Neural progenitor cell (in vitro differentiated cells): ENCODE measurements at places on chromosomes 2 and 18. TPM values are rescaled to one million over a fixed set of nuclear protein-coding genes. Genes with fewer than 3 reads are reported as not detected.

- H3K36me3 ChIP-seq: no peaks in the 10 kb centered on the region
- no peaks in the 10 kb centered on the region for H3K27me3 ChIP-seq
- DNase-seq: peak; percentile 65
- peak overlapping the region; percentile 38 for H3K27ac ChIP-seq
Measured at GRCh38 chr2:130864830-130865800, 28.4 kb downstream of the ARHGEF4 start.

GRCh38 chr2:147358375-147358774 lies 486.5 kb upstream of the ACVR2A start:
- H3K27ac ChIP-seq: no peak overlapping the region
- no peaks in the 10 kb centered on the region for H3K36me3 ChIP-seq
- no peaks in the 10 kb centered on the region for H3K27me3 ChIP-seq

DNA sequence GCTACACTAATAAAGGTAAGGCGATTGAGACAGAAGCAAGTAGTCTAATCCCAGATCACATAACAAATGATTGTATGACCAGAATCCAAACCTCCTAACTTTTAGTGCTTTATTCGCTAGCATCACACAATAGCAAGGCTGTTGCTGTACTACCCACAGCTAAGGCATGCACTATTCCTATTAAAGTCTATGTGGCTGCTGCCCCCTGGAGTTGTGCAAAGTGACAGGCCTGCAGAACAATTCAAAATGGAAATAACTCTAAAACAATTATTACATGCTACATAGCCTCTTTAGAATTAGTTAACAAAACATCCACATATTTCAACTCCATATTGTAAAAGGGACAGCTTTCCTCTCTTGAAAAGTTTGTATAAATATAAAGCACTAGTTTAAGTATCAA lies 6.0 kb downstream of the ERBB4 start:
- no peaks in the 10 kb centered on the region for H3K36me3 ChIP-seq
- no peak for DNase-seq

DNA sequence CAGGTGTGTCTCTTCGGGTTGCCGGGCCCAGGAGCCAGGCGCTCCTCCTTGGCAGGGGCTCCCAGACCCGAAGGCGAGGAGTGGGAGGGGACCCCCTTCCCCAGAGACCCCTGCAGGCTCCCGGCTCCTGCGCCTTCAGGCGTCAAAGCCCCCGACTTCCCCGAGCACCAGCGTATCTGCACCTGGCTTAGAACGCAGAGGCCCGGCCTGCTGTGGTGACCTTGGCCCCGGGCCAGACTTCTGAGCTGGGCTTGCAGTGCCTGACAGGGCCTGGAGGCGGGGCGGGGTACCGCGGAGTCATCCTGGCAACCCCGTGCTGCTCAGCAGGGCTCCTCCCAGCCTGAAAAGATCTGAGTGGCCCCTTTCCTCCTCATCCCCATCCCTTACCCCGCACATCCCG lies 27.0 kb downstream of the SKA1 start:
- H3K4me1 ChIP-seq: peaks cover 82% of the 10 kb centered on the region
- peaks cover 34% of the 10 kb centered on the region for H3K27me3 ChIP-seq
- peak; percentile 34 for DNase-seq
- H3K4me3 ChIP-seq: no peak overlapping the region
- no peaks in the 10 kb centered on the region for H3K36me3 ChIP-seq
- no peak overlapping the region for H3K27ac ChIP-seq

GRCh38 chr2:4507661-4508060 lies 804.3 kb downstream of the DCDC2C start:
- peaks cover 16% of the 10 kb centered on the region for H3K4me1 ChIP-seq
- H3K27me3 ChIP-seq: no peaks in the 10 kb centered on the region
- no peaks in the 10 kb centered on the region for H3K36me3 ChIP-seq
- H3K27ac ChIP-seq: no peak overlapping the region

Gene NEUROD1
- not detected in 2 replicates for total RNA-seq

DNA sequence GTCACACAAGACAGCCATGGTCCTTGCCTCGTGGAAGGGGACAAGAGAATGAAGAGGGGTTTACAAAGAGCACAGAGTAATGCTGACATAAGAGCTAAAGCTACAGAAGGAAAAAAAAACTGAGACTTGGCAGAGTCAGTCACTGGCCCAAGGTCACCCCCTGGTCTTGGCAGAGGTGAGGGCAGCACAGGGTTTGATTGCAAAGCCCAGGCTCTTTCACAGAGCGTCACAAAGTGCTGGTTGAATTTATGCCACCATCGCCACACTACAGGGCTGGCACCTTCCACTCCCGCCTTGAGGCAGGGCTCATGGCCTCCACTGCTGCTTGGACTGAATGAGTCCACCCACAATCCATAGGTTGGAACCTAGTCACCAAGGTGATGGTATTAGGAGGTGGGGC lies 190.2 kb downstream of the INHBB start:
- no peaks in the 10 kb centered on the region for H3K4me1 ChIP-seq
- H3K27me3 ChIP-seq: peaks cover 7% of the 10 kb centered on the region
- H3K4me3 ChIP-seq: no peak overlapping the region
- H3K36me3 ChIP-seq: no peaks in the 10 kb centered on the region

Gene ALKAL2
- not detected in 2 replicates for total RNA-seq

Gene TACR1
- total RNA-seq: not detected in 2 replicates

DNA sequence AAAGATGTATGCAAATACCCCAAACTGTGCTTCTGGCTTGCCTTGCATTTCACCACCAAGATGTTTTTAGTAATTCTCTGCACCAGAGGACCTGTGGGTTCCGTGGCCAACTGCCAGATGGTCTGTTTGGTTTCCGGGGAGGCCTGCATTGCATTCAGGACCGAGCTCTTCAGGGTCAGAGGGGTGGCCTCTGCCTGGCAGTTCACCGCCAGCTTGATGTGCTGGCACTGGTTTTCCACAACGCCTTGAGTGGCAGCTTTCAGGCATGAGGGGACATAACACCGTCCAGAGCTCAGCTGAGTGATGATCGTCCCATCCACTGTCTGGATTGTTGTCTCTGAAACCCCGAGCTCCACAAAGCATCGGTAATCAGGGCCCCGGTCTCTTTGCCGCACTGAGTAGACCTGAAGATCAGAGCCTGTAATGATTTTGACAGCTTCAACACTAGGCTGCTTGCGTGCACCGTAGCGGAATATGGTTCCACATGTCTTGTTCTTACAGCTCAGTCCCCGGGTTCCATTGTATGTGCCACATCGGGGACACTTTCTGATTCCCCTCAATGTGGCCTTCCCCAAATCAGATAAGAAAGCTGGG lies 9.4 kb downstream of the C2orf42 start:
- no peak overlapping the region for H3K4me3 ChIP-seq
- no peaks in the 10 kb centered on the region for H3K4me1 ChIP-seq
- DNase-seq: no peak
- H3K27me3 ChIP-seq: no peaks in the 10 kb centered on the region
- H3K36me3 ChIP-seq: no peaks in the 10 kb centered on the region
- H3K27ac ChIP-seq: no peak overlapping the region

GRCh38 chr2:121170577-121170976 lies 114.4 kb downstream of the TFCP2L1 start:
- H3K4me1 ChIP-seq: no peaks in the 10 kb centered on the region
- no peaks in the 10 kb centered on the region for H3K36me3 ChIP-seq
- H3K4me3 ChIP-seq: no peak overlapping the region
- no peak for DNase-seq
- H3K27me3 ChIP-seq: no peaks in the 10 kb centered on the region

Gene NYAP2
- 0.07 TPM in 1 of 2 replicates, not detected in the other for total RNA-seq

Gene FHL2
- 17.8 and 20.7 TPM in 2 replicates for total RNA-seq

Gene QPCT
- total RNA-seq: 0.19 TPM in 1 of 2 replicates, not detected in the other

DNA sequence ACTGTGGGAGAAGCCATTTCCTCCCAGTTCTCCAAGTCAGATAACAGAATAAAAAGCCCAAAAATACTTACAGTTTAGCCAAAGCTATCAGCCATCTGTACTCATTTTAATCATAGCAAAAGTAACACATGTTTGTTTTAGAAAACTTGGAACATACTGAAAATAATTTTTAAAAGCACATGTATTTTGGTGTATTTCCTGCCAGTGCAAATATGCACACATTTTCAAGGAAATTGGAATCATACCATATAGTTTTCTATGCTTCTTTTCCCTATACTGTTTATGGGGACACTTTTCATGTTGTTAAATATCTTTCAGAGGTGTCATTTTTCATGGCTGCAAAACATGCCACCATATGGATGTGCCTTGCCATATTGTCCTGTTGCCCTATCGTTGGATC lies 51.2 kb downstream of the BOD1L2 start:
- no peak for DNase-seq
- H3K4me1 ChIP-seq: no peaks in the 10 kb centered on the region
- H3K36me3 ChIP-seq: no peaks in the 10 kb centered on the region
